ENCODE measurements at places on chromosomes 3 and 15. TPM values are rescaled to one million over a fixed set of nuclear protein-coding genes. Genes with fewer than 3 reads are reported as not detected.

Gene LRRC34
- total RNA-seq, result 0.35 TPM

Gene ADAMTS17
- total RNA-seq, result 22.4 TPM

Gene SLC22A14
- not detected for total RNA-seq

Gene LRRIQ4
- total RNA-seq, result not detected

Gene UBE2Q2
- 2.2 TPM for total RNA-seq

Gene CNTN3
- 5.7 TPM for total RNA-seq

Gene GHSR
- total RNA-seq, result not detected

Gene GABRA5
- total RNA-seq, result 0.25 TPM

Gene FOXL2
- total RNA-seq, result 0.10 TPM

Gene C3orf20
- 0.13 TPM for total RNA-seq

Gene SCAANT1
- total RNA-seq, result not detected

Gene CMTM7
- total RNA-seq, result 3.6 TPM

Gene C3orf52
- 0.28 TPM for total RNA-seq

Gene CCR9
- total RNA-seq, result 0.15 TPM

- no peak for DNase-seq
Observed at GRCh38 chr3:56616478-56617006, 59.6 kb downstream of the CCDC66 start.

GRCh38 chr3:45950686-45951600 lies 7.7 kb downstream of the CXCR6 start:
- no peak for DNase-seq

- peak; percentile 55 for DNase-seq
Observed at GRCh38 chr15:42037656-42038055, 16.8 kb upstream of the PLA2G4E start.

DNA sequence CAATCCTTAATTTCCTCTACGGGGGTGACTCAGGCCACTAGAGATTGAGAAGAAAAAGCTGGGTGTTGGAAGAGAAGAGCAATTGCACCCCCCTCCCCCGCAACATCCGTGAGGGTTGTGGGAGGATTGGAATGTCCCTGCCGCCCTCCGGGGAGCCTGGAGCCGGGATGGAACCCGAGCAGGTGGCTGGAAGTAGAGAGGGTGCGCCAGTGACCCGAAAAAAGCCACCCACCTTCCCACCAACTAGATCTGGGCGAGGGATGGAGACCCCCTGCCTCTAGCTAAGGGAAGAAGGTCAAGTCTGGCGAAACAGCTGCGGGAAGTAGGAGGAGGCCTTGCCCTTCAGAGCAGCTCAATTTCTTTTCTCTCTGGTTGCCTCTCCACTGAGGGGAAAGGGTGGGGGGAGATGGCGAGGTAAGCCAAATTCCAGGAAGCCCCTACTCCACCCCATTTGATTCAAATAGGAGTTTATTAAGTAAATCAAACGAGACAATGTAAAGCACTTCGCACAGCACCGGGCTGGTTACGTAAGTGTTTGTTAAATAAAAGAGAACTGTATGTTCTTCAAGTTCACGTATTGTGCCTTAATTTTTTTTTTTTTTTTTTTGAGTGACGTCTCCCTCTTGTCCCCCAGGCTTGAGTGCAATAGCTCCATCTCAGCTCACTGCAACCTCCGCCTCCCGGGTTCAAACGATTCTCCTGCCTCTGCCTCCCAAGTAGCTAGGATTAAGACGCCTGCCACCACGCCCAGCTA lies 1.1 kb upstream of the WWTR1 start:
- no peak for DNase-seq

GRCh38 chr3:23174426-23175039 lies 28.6 kb upstream of the UBE2E2 start:
- no peak for DNase-seq

- DNase-seq, result peak; percentile 85
Observed at GRCh38 chr15:74889883-74890664, at the start of gene MPI. MPI (plus strand) TSS chr15:74890042; CDS start chr15:74890074, 32 bp downstream.

- no peak for DNase-seq
Observed at GRCh38 chr3:171358881-171359198, 101.4 kb downstream of the TNIK start.

- no peak for DNase-seq
Observed at GRCh38 chr3:89038869-89039268, 68.6 kb upstream of the EPHA3 start.

DNA sequence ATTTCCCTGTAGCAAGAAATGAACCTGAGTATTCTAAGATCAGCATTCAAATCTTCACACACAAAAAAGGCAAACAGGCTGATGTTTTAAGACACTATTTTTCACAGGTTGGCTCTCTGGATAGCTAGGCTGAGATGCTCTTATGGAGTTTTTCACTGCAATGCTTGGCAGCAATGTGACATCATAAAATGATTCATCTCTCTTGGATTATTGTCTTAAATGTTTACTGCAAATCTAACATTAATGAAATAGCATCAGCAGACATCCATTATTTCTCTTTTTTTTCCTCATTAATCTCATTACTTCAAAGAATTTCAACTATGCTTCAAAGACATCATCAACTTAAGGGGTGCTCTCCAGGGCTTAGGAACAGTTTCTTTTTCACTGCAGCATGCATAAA lies 23.6 kb upstream of the SSUH2 start:
- DNase-seq, result no peak

- DNase-seq, result no peak
Observed at GRCh38 chr3:15819576-15819975, 21.8 kb upstream of the ANKRD28 start.

GRCh38 chr15:69666921-69667811 lies 214.5 kb downstream of the RPLP1 start:
- DNase-seq, result no peak

DNA sequence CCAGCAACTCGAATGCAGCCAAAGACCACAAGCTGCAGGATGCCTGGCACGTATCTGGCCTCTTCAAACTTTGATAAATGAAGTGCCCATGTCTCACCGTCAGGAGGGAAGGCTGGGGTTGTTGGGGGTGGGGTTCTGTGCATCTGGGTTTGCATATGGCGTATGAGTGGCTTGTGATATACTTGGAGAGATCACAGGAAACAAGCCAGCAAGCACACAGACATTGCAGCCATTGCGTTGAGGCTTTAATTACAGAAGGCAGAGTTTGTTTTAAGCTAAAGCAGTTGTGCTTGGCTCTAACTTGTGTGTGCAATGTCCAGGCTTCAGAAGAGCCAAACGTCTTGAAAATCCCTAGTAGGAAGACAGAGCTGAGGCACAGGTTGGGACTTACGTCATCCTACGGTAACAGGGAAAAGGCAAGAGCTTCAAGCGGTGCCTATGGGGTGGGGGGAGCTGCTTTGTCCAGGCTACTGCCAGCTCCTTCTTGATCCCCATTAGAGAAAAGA lies 109.2 kb downstream of the ASB7 start:
- no peak for DNase-seq

DNA sequence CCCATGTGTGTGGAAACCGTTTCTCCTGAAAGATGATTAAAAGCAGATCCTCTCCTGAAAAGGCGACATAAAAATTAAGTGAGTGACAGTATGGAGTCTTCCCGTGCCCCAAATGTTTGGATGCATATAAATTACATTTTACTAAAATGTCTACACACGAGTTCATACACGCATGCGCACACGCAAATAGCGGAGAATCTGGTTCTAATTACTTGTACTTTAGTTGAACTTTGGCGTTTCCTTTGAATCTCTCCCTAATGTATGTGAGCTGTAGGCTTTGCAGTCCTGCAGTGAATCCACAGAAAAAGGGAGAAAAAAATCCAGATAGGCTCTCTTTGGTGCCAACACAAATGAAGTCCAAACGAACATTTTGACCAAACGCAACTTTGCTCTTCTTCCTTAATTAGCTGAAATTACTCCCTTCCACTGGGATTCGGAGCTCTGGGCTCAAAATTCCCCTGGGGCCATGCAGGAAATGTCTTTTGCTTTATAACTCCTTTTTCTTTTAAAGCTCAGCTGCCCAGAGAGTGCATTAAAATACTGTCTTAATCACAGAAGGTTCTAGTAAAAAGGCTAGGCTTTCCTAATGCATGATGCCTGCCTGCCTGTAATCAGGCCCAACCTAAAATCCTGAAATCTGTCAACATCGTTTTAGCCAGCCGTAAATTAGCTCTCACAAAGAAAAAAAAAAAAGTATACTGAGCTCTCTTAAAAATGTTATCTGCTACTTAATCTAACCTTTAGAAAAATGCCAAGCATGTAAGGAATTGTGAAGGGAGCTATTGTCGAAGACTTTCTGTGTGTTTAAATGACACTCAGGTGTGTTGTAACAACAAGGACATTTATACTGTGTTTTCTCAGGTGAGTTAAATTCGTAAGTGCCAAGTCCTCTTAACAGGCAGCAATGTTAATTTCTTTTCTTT lies 26.2 kb downstream of the RARB start:
- DNase-seq, result no peak

GRCh38 chr3:9598783-9599387 lies 45.3 kb upstream of the LHFPL4 start:
- no peak for DNase-seq

DNA sequence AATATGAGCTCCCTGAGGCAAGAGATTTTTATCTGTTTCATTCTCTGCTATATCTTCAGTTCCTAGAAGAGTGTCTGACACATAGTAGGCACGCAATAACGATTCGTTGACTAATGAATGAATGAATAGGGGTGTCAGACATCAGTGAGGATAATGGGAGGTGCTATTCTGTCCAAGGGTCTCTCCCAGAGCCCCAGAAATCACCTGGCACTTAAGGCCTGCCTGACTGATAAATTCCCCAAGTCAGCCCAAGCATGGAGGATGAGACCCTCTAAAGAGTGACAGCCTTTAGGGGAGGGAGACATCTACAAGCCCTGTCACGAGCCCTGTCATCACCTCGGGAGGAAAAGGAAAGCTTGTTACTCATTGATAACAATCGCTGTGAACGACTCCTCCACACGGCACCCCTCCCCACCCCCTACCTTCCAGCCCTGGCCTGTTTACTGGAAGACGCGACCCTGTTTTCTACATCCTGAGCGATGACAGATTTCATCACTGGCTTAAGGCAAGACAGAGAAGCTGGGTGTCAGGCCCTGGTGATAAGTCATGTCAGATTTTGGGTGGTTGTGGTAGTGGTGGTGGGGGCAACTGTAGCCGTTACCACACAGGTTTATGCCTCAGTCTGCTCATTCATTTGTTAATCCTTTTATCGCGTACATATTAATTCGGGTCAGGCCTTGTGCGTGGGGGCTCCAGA lies 23.1 kb downstream of the BHLHE40 start:
- no peak for DNase-seq

DNA sequence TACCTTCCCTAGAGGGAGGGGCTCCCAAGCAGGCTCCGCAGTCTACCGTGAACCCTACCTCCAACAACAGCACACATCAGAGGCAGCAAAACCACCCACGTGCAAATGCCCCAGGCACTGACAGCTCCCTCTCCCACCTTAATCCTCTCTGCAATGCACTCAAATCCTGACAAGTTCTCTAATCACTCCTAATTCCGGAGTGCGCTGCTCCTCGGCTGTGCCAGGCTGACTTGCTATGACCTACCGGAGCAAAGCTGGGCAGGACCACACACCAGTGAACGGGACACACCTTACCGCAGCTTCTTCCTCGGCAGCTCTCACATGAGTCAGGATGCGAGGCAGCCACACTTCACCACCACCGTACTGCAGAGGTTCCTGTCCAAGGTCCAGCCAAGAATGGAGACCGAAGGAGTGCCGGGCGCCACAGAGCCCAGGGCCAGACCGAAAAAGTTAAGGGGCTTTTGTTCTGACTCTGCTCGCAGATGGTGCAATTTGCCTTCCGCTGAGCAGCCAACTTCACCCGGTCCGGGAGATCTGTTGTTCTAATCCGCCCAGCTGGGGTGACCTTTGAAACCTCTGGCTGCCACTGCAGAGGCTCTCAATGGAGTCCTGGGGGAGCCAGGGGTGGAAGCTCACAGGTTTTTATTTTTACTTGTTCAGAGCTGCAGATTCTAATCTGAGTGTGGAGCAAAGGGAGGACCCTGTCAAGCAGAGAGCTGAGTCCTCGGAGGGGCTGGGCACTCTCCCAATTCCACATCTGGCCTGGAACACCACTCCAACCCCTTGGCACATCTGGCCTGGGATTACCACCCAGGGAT lies 84.4 kb downstream of the MYLK start:
- peak; percentile 83 for DNase-seq

Measured in left lobe of liver (tissue), 2 donors.